ENCODE measurements at places on chromosomes 6 and 20. TPM values are rescaled to one million over a fixed set of nuclear protein-coding genes. Genes with fewer than 3 reads are reported as not detected.
A peak's percentile ranks its signal among the peaks of the same experiment; 100 is the strongest.

DNA sequence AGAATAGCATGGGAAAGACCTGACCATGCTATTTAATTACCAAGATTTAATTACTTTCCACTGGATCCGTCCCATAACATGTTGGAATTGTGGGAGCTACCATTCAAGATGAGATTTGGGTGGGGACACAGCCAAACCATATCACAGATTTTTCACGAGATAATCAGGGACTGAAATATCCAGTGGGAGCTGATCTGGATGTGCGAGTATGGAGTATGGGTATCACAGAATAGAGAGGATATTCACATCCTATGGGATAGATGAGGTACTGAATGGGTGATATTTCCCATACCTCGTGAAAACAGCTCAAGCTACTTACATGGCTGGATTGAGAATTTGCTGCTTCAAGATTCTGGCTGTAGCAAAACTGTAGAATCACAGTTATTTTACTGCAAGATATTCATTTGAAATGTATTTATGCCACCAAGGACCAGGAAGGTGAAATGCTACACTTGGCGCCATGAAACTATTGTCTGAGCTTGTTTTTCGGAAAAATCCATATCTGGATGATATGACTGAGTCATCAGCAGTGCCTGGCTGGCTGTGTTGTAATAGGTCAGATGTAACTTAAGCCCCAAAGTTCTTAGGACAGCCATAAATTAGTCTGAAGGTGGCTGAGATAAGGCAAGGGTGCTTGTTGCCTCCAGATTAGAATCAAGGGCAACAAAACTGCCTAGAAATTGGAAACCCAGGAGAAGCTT lies 29.8 kb downstream of the KCNS1 start:
- no peak for DNase-seq

- no peak for DNase-seq
Measured at GRCh38 chr20:63374504-63374903, 13.4 kb upstream of the CHRNA4 start.

DNA sequence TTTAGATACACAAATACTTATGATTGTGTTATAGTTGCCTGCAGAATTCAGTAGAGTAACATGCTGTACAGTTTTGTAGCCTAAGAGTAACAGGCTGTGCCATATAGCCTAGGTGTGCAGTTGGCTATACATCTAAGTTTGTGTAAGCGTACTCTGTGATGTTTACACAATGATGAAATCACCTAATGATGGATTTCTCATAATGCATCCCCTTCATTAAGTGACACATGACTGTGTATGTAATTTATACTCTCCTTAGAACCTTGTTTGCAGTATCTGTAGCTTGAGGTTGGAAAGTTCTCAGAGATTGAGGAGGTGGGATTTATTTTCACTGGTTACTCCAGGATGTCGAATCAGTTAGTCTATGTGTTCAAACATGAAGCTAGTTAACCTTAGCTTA lies 67.0 kb upstream of the TMEM30A start:
- no peak for DNase-seq

Gene FAM83B
- 0.40 TPM for total RNA-seq

Gene OPRL1
- total RNA-seq, result 2.2 TPM

Gene CCDC170
- 28.3 TPM for total RNA-seq

Gene MYLK2
- total RNA-seq, result not detected

Gene TNXB
- 189 TPM for total RNA-seq

Gene NOX3
- total RNA-seq, result not detected

Gene OXT
- total RNA-seq, result not detected

DNA sequence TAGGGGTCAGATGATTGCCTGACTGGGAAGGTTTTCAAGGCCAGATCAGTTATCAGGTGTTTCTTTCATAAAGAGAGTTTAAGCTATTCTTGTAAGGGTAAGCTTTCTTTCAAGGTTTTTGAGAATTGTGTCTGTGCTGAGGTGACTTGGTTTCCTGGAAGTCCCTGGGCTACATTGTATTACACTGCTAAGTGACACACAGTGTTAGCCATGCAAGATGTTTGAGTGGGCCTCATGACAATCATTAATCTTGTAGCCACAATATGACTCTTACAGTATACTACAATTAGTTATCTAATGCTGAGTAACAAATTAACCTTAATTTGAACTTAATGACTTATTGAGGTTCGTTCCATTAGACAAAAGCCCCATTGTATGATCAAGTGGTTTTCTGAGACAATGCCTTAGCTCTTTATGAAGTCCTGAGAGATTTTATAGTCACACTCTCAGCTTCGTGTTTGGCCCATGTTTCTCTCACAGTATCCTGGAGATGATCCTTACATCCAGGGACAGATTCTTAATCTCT lies 186.7 kb downstream of the RPS12 start:
- DNase-seq, result no peak

Gene PNPLA1
- 0.14 TPM for total RNA-seq

DNA sequence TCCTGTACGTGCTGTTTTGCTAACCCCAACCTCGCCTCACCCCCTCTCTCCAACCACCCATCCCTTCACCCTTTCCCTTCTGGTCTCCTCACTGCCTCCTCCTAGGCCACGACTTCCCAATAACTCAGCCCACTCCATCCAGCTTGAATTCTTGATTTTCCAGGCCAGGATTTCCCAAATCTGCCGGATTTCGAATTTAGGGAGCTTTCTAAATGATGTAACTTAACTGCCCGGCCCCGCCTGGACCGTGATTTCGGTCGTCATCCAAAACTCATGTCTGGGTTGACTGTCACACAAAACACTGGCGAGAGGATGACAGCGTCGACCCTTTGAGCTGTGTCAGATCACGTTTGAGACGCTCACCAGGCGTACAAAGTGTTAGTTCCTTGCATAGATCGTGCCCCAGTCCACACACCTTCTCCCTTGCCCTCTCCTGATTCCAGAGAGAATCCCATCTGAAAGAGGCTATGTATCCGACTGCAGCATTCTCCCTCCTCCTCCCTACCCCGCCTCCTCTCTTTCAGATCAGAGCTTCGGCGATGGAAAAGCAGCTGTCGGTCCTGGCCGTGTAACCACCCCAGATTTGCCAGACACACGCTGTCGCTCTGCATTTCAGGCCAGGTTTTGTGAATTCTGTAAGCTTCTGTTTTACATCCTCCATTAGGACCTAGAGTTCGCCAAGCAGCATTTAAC lies 168.2 kb downstream of the GPX5 start:
- DNase-seq, result no peak

DNA sequence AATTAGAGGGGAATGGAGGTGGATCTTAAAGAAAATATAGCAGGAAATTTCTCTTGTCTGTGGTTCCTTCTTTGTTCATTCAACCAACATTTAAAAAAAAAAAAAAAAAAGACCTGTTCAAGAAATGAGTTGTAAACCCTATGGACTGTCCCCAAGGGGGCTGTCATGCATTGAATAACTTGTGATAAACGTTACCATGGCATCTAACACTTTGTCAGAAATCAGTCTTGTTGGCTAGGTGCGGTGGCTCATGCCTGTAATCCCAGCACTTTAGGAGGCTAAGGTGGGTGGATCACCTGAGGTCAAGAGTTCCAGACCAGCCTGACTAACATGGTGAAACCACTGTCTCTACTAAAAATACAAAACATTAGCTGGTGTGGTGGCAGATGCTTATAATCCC lies 381.7 kb downstream of the BCKDHB start:
- DNase-seq, result no peak

DNA sequence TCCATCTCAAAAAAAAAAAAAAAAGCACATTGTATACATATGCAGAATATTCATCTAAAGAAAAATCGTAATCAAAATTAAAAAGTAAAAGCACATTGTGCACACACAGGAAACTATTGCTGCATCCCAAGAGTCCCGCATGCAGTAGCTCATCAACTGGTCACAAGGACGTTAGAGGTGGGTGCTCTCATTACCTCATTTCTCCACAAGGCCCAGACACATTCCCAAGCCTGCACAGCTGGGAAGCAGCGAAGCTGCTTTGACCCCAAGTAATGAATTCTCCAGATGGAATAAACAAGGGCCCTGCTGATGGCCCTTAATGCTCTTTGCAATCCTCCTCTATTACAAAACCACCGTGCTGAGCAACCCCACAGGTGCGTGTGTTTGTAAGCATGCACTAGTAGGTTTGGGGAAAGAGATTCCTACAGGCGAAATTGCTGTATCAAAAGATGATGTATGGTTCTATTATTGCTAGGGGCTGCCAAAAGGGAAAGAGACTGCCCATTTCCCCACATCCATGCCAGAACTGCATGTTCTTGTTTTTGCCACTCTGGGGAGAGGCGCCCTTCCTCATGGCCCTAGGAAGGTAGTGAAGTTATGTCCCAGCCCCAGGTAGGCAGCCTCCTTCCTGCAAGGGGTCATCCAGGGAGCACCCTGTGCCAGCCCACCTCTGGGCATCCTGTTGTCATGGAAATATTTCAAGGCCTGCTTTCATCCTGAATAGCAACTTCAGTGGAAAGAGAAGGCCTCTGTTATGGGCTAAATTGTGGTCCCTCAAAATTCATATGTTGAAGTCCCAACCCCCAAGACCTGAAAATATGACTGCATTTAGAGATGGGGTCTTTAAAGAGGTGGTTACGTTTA lies 34.6 kb upstream of the PTGIS start:
- DNase-seq, result no peak

GRCh38 chr6:49639177-49639817 lies 2.7 kb upstream of the RHAG start:
- DNase-seq, result no peak

Gene RAD21L1
- total RNA-seq, result not detected

GRCh38 chr20:10132387-10132786 lies 86.2 kb upstream of the SNAP25 start:
- DNase-seq, result no peak

DNA sequence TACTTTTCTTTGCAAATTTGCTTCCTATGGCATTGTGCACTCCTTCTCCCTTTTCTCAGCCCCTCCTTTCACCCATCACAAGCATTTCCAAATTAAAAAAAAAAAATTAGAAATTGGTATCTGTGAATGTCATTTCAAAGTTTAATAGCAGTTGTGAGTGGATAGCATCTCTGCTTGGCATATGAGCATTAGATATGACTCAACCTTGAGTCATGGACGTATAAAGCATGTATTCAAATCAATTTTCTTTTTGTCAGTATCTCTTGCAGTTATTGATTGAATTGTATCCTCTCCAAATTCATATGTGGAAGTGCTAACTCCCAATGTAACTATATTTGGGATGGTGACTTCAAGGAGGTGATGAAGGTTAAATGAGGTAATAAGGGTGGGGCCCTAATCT lies 60.1 kb upstream of the MAP3K7 start:
- DNase-seq, result no peak

- DNase-seq, result no peak
Measured at GRCh38 chr20:10671221-10671918, 2.4 kb downstream of the JAG1 start.

Gene SLC17A1
- not detected for total RNA-seq

- no peak for DNase-seq
Measured at GRCh38 chr20:6582449-6582848, 185.0 kb upstream of the BMP2 start.

Gene SEC23B
- 70.7 TPM for total RNA-seq

Gene EYS
- total RNA-seq, result 0.31 TPM

DNA sequence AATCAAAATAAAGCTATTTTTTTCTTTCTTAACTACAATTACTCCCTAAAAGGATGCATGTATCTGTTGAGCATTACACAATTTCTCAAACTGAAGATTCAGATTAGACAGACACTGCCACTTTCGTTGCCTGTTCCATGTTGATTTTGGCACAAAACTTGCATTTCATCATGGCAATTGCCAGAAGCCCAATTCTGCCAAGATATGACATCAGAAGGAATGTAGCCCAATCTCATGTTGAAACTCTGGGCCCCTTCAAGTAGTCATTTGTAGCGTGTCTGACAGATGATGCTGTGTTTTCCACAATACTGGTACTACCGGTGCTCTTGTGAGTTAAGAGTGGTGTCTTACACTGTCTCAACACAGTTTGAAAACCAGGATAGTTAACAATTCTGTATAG lies 705.4 kb downstream of the PTPRT start:
- no peak for DNase-seq

DNA sequence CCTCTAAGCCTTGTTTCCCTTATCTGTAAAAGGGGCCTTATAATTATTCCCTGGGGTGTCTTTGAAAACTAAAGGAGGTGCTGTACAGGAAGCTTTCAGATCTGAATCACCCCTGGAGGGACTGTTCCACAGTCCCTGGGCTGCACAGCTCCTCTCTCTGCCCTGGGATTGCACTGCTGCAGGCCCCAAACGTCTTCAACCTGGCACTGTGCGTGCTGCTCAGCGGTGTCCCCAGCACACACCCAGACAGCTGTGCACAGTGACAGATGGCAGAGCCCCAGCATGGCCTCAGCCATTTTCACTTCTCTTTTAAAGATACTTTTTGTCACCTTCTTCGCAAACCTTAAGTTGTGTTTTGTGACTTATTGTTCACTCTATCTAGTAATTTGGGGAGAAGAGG lies 50.7 kb upstream of the INSM1 start:
- DNase-seq, result peak; percentile 31

- DNase-seq, result no peak
Measured at GRCh38 chr6:69785697-69786096, 11.1 kb downstream of the LMBRD1 start.

DNA sequence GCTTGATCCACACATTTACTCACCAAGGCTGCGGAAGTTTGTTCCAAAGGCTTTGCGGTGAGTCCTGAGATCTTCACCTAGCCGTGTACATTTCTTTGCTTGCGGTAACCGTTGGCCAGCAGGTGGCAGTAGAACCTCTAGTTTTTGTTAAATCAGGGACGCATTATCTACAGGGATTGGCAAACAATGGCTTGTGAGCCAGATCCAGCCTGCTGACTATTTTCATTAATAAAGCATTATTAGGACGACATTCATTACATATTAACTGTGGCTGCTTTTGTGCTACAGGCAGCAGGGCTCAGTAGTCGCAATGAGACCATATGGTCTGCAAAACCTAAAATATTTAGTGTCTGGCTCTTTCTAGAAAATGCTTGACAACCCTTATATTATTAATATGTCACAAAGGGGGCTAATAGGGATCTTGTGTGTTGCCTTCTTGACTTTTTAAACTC lies 174.1 kb downstream of the DOK5 start:
- DNase-seq, result no peak

GRCh38 chr6:53937461-53937860 lies 142.7 kb downstream of the LRRC1 start:
- DNase-seq, result no peak

- DNase-seq, result no peak
Measured at GRCh38 chr6:845101-845500, 152.2 kb upstream of the EXOC2 start.

GRCh38 chr20:3783068-3783489 lies 1.8 kb upstream of the SPEF1 start:
- no peak for DNase-seq

DNA sequence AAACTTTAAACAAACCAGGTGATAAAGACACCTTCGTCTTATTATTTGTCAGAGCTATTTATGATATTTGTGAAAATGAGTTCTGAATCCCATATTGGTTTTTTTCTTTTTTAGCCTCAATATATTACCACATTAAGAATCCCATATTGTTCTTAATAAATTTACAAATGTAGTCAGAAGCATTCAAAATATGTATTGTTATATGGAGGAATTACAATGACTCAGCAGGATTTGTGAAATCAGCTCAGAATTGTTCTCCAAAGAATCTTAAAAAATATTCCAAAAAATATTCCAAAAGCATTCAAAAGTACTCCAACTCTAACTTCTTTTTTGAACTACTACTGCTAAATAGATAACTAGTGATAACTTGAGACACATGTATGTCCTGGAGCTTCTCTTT lies 6.5 kb upstream of the ZNF343 start:
- DNase-seq, result no peak

- no peak for DNase-seq
Measured at GRCh38 chr20:2617099-2617714, 35.2 kb upstream of the NOP56 start.

All from upper lobe of left lung (tissue), 6 donors.